Tibial nerve (tissue), 4 donors: ENCODE measurements at places on chromosomes 12 and 14. TPM values are rescaled to one million over a fixed set of nuclear protein-coding genes. Genes with fewer than 3 reads are reported as not detected.

CFAP251 gene
- total RNA-seq: 5.4 TPM

CDH24 gene
- 5.2 TPM for total RNA-seq

GRCh38 chr12:47378907-47379306 lies 299.1 kb upstream of the AMIGO2 start:
- H3K36me3 ChIP-seq: no peaks in the 10 kb centered on the region
- no peak for DNase-seq
- H3K27me3 ChIP-seq: no peaks in the 10 kb centered on the region
- H3K4me3 ChIP-seq: no peak overlapping the region

- no peaks in the 10 kb centered on the region for H3K36me3 ChIP-seq
- H3K4me3 ChIP-seq: no peak overlapping the region
- H3K4me1 ChIP-seq: no peaks in the 10 kb centered on the region
- DNase-seq: no peak
- no peaks in the 10 kb centered on the region for H3K27me3 ChIP-seq
- no peak overlapping the region for H3K27ac ChIP-seq
Measured at GRCh38 chr14:99781853-99782610, 11.2 kb upstream of the EML1 start.

- no peak overlapping the region for H3K4me3 ChIP-seq
- DNase-seq: no peak
- H3K27me3 ChIP-seq: no peaks in the 10 kb centered on the region
- no peaks in the 10 kb centered on the region for H3K4me1 ChIP-seq
- no peaks in the 10 kb centered on the region for H3K36me3 ChIP-seq
- H3K27ac ChIP-seq: no peak overlapping the region
Measured at GRCh38 chr14:92755495-92755894, 7.1 kb upstream of the LGMN start.
